ENCODE measurements at places on chromosomes 7 and 10. TPM values are rescaled to one million over a fixed set of nuclear protein-coding genes. Genes with fewer than 3 reads are reported as not detected.
A peak's percentile ranks its signal among the peaks of the same experiment; 100 is the strongest.

GRCh38 chr7:100221231-100221718 is 1.5 kb downstream of the PVRIG start:
- H3K27me3 ChIP-seq, result no peaks in the 10 kb centered on the region
- peak; percentile 81 for DNase-seq
- peaks cover 63% of the 10 kb centered on the region for H3K4me1 ChIP-seq
- H3K27ac ChIP-seq, result peak overlapping the region; percentile 98
- H3K36me3 ChIP-seq, result peaks cover 60% of the 10 kb centered on the region

GRCh38 chr10:70481831-70482530 is 3.4 kb downstream of the PALD1 start:
- no peak for DNase-seq
- no peak overlapping the region for H3K27ac ChIP-seq
- H3K4me3 ChIP-seq, result no peak overlapping the region

DNA sequence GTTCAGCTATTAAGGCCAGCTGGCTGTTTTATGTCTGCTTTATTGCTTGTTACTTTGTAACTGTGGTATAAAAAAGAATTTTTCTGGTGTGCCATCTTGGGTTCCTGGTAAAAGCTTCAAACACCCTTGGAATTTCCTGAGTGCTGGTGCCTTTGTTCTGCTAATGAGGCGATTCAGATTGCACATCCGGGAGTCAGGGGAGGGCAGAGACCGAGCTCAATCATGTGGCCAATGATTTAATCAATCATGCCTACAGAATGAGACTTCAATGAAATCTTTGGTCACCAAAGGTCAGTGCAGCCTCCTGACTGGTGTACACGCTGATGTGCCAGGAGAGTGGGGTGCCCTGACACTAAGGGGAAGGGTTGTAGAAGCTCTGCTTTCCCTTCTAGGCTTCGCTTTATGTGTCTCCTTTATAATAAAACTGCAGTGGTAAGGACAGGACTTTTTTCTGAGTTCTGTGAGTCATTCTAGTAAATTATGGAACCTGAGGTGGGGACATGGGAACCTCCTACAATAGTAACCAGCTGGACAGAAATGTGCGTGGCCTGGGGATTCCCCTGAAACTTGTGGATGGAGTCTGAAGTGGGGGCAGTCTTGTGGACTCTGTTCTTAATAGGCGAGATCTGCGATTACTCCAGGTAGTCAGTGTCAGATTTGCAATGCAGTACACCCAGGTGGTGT is 69.4 kb upstream of the OGDHL start:
- H3K4me3 ChIP-seq, result no peak overlapping the region
- no peak for DNase-seq
- no peak overlapping the region for H3K27ac ChIP-seq
- H3K4me1 ChIP-seq, result peaks cover 6% of the 10 kb centered on the region
- no peaks in the 10 kb centered on the region for H3K27me3 ChIP-seq

DNA sequence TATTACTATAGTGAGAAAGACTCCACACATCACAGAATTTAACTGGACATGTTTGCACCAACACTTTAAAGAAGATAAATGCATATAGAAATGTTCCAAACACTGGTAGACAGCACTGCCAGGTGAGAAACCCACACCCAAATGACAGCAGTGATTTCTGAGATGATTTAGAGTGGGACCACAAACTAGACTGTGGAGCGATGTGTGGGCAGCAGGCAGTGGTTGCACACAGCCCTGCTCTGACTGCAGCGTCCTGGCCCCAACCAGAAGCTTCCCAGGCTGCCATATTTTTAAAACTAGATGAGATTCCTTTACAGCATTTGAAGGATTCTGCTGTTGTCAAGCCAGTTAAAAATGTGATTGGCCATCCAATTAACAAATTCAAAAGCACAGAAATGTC is 47.7 kb upstream of the COMMD3 start:
- no peak overlapping the region for H3K4me3 ChIP-seq
- no peak for DNase-seq
- H3K36me3 ChIP-seq, result no peaks in the 10 kb centered on the region
- H3K27ac ChIP-seq, result no peak overlapping the region
- H3K27me3 ChIP-seq, result peaks cover 9% of the 10 kb centered on the region

DNA sequence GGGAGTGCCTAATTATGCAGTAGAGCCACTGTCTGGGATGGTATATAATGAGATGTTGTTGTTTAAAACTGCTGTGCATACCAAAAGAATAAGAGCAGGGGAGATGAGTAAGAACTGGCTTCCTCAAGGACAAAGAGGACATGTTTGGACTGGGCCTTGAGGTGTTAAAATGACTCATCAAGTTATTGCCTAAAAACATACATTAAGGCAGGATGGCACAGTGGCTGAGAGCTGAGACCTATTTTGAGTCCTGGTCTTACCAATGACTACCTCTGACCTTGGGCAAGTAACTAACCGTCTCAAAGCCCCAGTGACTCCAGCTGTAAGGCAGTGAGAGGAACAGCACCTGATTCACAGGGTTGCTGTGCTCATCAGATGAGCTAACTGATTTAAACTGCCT is 71.1 kb downstream of the CFAP58 start:
- H3K27ac ChIP-seq, result no peak overlapping the region
- no peak overlapping the region for H3K4me3 ChIP-seq
- no peaks in the 10 kb centered on the region for H3K27me3 ChIP-seq
- DNase-seq, result no peak

DNA sequence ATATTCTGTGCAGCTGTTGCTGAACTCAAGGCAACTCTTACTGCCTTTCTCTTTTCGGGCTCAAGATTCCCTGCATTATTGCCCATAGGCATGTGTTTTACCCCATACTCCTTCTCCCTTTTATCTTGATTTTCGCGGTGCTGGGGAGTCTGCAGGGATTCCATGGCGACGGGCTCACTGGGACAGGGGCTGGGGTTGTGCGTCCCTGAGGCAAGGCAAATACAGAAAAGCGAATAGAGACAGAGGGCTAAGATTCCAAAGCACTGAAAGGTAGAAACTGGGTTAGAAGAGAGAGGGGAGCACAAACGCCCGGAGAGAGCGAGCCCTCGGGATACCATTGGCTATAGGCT is 519 bp upstream of the RPP38 start:
- H3K4me1 ChIP-seq, result peaks cover 30% of the 10 kb centered on the region
- peak overlapping the region; percentile 93 for H3K4me3 ChIP-seq
- H3K27ac ChIP-seq, result peak overlapping the region; percentile 97
- H3K27me3 ChIP-seq, result peaks cover 11% of the 10 kb centered on the region

- H3K27me3 ChIP-seq, result peaks cover 82% of the 10 kb centered on the region
- peak overlapping the region; percentile 71 for H3K4me3 ChIP-seq
- peaks cover 11% of the 10 kb centered on the region for H3K4me1 ChIP-seq
- H3K27ac ChIP-seq, result no peak overlapping the region
- DNase-seq, result no peak
- no peaks in the 10 kb centered on the region for H3K36me3 ChIP-seq
These were observed 1.3 kb downstream of the GLI3 start for GRCh38 chr7:42235741-42236161.

- no peaks in the 10 kb centered on the region for H3K4me1 ChIP-seq
- no peaks in the 10 kb centered on the region for H3K36me3 ChIP-seq
- no peak overlapping the region for H3K4me3 ChIP-seq
- H3K27me3 ChIP-seq, result no peaks in the 10 kb centered on the region
These were observed 34.6 kb upstream of the TPST1 start for GRCh38 chr7:66170309-66171231.

DNA sequence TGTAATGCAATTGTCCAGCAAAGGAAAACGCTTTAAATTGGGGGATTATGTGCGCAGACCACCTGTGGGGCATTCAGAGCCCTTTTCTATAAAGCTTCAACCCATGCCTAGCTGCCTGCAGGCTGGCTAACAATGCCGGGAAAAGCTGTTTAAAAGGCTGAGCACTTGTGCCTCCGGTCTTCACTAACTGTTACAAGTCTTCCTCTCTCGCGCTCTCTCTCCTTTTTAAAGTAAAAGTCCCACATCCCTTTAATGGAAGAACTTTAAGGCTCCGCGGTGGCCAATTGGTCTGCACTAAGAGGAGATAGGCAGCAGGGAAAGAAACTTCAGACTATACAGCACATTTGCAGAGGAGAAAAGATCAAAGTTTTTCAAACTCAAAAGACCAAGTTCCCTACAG is 4.6 kb downstream of the FZD8 start:
- H3K36me3 ChIP-seq, result no peaks in the 10 kb centered on the region
- peaks cover 15% of the 10 kb centered on the region for H3K4me1 ChIP-seq
- no peak overlapping the region for H3K4me3 ChIP-seq
- H3K27ac ChIP-seq, result no peak overlapping the region
- DNase-seq, result no peak

DNA sequence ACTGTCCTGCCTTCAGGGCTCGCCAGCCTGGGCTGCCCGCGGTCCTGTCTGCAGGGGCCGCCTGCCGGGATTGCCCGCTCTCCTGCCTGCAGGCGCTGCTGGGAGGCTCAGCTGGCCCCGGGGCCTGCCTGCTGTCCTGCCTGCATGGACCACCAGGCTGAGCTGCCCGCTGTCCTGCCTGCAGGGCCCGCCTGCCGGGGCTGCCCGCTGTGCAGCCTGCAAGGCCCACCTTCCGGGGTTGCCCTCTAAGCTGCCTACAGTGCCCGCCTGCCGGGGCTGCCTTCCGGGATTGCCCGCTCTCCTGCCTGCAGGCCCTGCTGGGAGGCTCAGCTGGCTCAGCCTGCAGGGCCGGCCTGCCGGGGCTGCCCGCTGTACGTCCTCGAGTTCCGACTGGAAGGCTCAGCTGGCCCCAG is 164.4 kb downstream of the GLRX3 start:
- H3K36me3 ChIP-seq, result peaks cover 19% of the 10 kb centered on the region
- H3K27me3 ChIP-seq, result no peaks in the 10 kb centered on the region
- H3K4me1 ChIP-seq, result peaks cover 16% of the 10 kb centered on the region

DNA sequence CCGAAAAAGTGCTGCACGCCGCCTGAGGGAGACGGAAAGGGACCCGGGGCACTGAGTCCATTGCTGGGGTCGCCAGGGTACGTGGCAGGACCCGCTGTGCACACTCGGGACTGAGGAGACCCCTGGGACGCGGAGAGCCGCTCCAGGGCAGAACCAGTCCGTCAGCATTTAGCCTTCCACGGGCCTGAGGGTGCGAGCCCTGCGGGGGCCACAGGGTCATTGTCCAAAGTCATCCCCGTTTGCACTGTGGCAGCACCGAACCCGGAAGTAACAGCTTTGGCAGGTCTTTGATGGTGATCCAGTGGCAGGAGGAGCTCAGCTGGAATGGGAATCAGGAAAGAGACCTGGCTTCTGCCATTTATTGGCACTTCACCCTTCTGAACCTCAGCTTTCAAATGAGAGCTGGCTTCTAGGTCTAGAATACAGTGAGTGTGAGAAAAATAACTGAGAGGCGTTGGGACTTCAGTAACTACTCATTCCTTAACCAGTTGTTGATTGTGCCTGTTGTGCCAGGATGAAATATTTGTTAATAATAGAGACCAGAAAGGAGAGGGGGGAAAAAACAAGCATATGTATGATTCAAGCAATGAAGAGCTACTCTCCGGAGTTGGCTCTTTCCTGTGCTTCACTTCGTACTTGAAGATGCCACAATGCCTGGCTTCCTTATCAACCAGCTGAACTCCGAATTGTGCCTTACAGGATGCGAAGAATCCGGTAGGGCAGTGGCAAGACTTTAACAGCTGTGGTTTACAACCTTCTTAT is 811 bp upstream of the ARHGAP12 start:
- peak; percentile 27 for DNase-seq
- peaks cover 45% of the 10 kb centered on the region for H3K4me1 ChIP-seq
- no peaks in the 10 kb centered on the region for H3K36me3 ChIP-seq
- peak overlapping the region; percentile 55 for H3K27ac ChIP-seq
- peaks cover 7% of the 10 kb centered on the region for H3K27me3 ChIP-seq

- peaks cover 18% of the 10 kb centered on the region for H3K36me3 ChIP-seq
- peak overlapping the region; percentile 97 for H3K27ac ChIP-seq
These were observed 759 bp downstream of the NUDT1 start for GRCh38 chr7:2242541-2243429.

DNA sequence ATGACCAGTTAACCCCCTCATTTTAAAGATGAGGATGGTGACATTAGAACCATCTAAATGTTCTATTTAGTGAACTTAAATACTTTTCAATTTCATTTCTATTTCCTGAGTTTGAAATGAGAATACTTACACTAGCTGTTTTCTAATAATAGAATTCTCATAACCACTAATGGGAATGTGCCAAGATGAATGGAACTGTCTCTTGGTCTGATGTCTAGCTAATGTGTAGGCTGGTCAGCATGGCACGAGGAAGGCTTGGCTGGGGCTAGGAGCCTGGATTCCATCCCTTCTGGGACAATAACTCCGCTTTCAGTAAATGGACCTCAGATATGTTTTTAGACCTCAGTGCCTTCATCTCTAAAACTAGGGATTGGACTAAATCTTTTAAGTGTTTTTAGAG is 185.8 kb upstream of the NRP1 start:
- no peaks in the 10 kb centered on the region for H3K36me3 ChIP-seq
- DNase-seq, result no peak
- no peak overlapping the region for H3K4me3 ChIP-seq
- H3K27ac ChIP-seq, result no peak overlapping the region
- H3K27me3 ChIP-seq, result no peaks in the 10 kb centered on the region

DNA sequence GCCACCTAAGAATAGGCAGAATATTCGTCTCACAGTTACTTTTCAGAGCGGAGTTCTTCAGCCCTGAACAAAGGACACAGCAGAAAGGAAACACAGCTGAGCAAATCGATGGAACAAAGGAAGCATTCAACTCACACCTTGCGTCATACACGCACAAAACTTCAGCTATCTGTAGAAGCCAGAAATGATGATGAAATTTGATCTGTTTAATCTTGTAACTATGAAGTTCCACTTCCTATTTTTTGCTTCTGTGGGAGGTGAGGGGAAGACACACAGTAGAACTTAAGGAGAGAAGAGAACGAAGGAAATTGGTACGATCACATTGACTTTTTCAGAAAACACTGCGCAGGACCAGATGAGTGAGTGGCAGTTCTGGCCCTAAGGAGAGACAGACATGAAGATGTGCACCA is 26.2 kb downstream of the FAM171A1 start:
- H3K4me3 ChIP-seq, result no peak overlapping the region
- H3K36me3 ChIP-seq, result no peaks in the 10 kb centered on the region
- H3K27me3 ChIP-seq, result peaks cover 2% of the 10 kb centered on the region
- H3K4me1 ChIP-seq, result no peaks in the 10 kb centered on the region

GRCh38 chr10:5812283-5813090 is 747 bp downstream of the GDI2 start:
- H3K27me3 ChIP-seq, result no peaks in the 10 kb centered on the region
- H3K4me3 ChIP-seq, result peak overlapping the region; percentile 87
- peak overlapping the region; percentile 83 for H3K27ac ChIP-seq
- H3K36me3 ChIP-seq, result peaks cover 27% of the 10 kb centered on the region

GRCh38 chr7:81527651-81528050 is 242.2 kb downstream of the HGF start:
- H3K4me1 ChIP-seq, result no peaks in the 10 kb centered on the region
- DNase-seq, result no peak
- no peak overlapping the region for H3K4me3 ChIP-seq
- H3K27me3 ChIP-seq, result no peaks in the 10 kb centered on the region

ADAM12 gene
- 0.45 TPM for total RNA-seq

STEAP1B gene
- total RNA-seq, result 0.19 TPM

POLR2J2 gene
- 36.6 TPM for total RNA-seq

ZDHHC16 gene
- 39.3 TPM for total RNA-seq

PNLIP gene
- total RNA-seq, result not detected

ZRANB1 gene
- total RNA-seq, result 11.1 TPM

VWA2 gene
- not detected for total RNA-seq

PHYHIPL gene
- not detected for total RNA-seq

ACTL6B gene
- total RNA-seq, result not detected

Measured in activated CD4-positive, alpha-beta T cell treated with anti-CD3 and anti-CD28 coated beads, Interleukin-2, amount 10 ng/mL, durations not matched to agents 7 days and 5 days (primary cell).